ENCODE measurements at places on chromosomes 3 and 15.

DNA sequence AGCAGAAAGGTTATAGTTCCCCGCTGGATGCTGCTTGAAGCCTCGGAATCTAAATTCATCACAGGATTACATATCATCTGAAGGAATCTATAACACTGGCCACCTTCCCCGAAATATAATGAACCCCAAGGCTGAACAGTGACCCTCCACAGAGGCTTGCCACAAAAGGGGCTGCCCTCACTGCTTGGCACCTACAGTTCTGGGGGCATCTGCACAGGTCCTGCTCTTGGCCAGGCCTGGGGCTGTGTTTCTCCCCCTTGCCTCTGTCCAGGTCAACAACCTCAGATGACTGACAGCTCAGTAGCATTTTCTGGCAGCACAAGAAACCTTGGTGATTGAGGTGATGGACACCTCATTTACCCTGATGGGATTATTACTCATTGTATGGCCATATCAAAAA, 1.5 kb upstream of the ADAMTS17 start:
- no peak for DNase-seq

- no peak for DNase-seq
Measured at GRCh38 chr3:141914311-141914710, 37.9 kb downstream of the ATP1B3 start.

- DNase-seq = no peak
Measured at GRCh38 chr3:12138044-12138443, 20.7 kb downstream of the TIMP4 start.

GRCh38 chr3:132995971-132996370, 42.2 kb upstream of the TMEM108 start:
- no peak for DNase-seq

GRCh38 chr15:42800731-42801474, 64.0 kb upstream of the CDAN1 start:
- DNase-seq = no peak

GRCh38 chr15:48498828-48499227, 146.7 kb downstream of the FBN1 start:
- DNase-seq = no peak

GRCh38 chr3:129571605-129572547, 28.9 kb downstream of the H1-8 start:
- no peak for DNase-seq

- no peak for DNase-seq
Measured at GRCh38 chr3:116963802-116964201, 254.2 kb downstream of the TUSC7 start.
